ENCODE measurements at places on chromosomes 12 and 14. TPM values are rescaled to one million over a fixed set of nuclear protein-coding genes. Genes with fewer than 3 reads are reported as not detected.

- H3K27ac ChIP-seq: no peak overlapping the region
- no peaks in the 10 kb centered on the region for H3K36me3 ChIP-seq
- no peak for DNase-seq
- H3K4me3 ChIP-seq: no peak overlapping the region
These were observed 12.3 kb downstream of the CAPS2 start for GRCh38 chr12:75317784-75318183.

GRCh38 chr12:115542656-115543055, 734.8 kb downstream of the MED13L start:
- DNase-seq: no peak
- H3K4me1 ChIP-seq: no peaks in the 10 kb centered on the region
- H3K36me3 ChIP-seq: no peaks in the 10 kb centered on the region
- H3K27ac ChIP-seq: no peak overlapping the region
- no peak overlapping the region for H3K4me3 ChIP-seq

GRCh38 chr12:19338405-19338804, 100.9 kb upstream of the AEBP2 start:
- no peak overlapping the region for H3K27ac ChIP-seq
- no peak for DNase-seq
- no peak overlapping the region for H3K4me3 ChIP-seq

DNA sequence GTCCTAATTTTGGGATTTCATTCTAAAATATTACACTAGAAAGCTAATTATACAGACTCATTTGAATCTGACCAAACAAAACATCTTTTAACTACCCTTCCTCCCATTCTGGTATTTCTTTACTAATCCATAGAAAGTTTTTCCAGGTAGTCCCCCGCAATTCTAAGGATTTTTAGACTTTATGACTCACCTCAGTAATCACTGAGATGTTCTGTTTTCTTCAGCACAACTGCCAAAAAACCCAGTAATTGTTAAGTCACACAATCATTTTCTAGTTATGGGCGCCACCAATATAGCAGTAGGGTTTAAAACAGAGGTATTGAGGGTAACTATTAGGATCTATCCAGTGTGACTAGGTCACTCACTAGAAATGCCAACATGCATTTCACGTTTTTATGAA, 1.6 kb upstream of the ARID4A start:
- no peaks in the 10 kb centered on the region for H3K27me3 ChIP-seq
- no peak for DNase-seq
- peaks cover 46% of the 10 kb centered on the region for H3K4me1 ChIP-seq
- no peak overlapping the region for H3K27ac ChIP-seq

- H3K4me3 ChIP-seq: no peak overlapping the region
- H3K36me3 ChIP-seq: no peaks in the 10 kb centered on the region
- H3K27me3 ChIP-seq: no peaks in the 10 kb centered on the region
- H3K27ac ChIP-seq: no peak overlapping the region
- no peak for DNase-seq
These were observed 372.0 kb upstream of the ATP2B1 start for GRCh38 chr12:90080616-90081015.

UNC79 gene
- 0.02 TPM for total RNA-seq

RBP5 gene
- 0.57 TPM for total RNA-seq

ACSS3 gene
- total RNA-seq: not detected

All from activated naive CD4-positive, alpha-beta T cell treated with anti-CD3 and anti-CD28 coated beads for 36 hours (primary cell).